Heart right ventricle (tissue), 16 donors: ENCODE measurements at places on chromosomes 2 and 18. TPM values are rescaled to one million over a fixed set of nuclear protein-coding genes. Genes with fewer than 3 reads are reported as not detected.

- no peak for DNase-seq
- no peaks in the 10 kb centered on the region for H3K4me1 ChIP-seq
- no peak overlapping the region for H3K27ac ChIP-seq
- no peaks in the 10 kb centered on the region for H3K36me3 ChIP-seq
- no peak overlapping the region for H3K4me3 ChIP-seq
Observed at GRCh38 chr2:84700006-84700405, 180.9 kb downstream of the TRABD2A start.

GRCh38 chr18:59906203-59906602, 6.4 kb downstream of the PMAIP1 start:
- H3K4me3 ChIP-seq, result no peak overlapping the region
- H3K4me1 ChIP-seq, result no peaks in the 10 kb centered on the region
- no peak for DNase-seq
- H3K27me3 ChIP-seq, result peaks cover 94% of the 10 kb centered on the region

- H3K27me3 ChIP-seq, result no peaks in the 10 kb centered on the region
- no peaks in the 10 kb centered on the region for H3K4me1 ChIP-seq
- H3K27ac ChIP-seq, result no peak overlapping the region
- H3K36me3 ChIP-seq, result no peaks in the 10 kb centered on the region
Observed at GRCh38 chr2:151688719-151689118, 45.6 kb downstream of the NEB start.

GRCh38 chr2:222292149-222293134, 6.4 kb downstream of the PAX3 start:
- H3K36me3 ChIP-seq, result no peaks in the 10 kb centered on the region
- no peak for DNase-seq
- peaks cover 100% of the 10 kb centered on the region for H3K27me3 ChIP-seq
- no peak overlapping the region for H3K27ac ChIP-seq
- peaks cover 28% of the 10 kb centered on the region for H3K4me1 ChIP-seq

DNA sequence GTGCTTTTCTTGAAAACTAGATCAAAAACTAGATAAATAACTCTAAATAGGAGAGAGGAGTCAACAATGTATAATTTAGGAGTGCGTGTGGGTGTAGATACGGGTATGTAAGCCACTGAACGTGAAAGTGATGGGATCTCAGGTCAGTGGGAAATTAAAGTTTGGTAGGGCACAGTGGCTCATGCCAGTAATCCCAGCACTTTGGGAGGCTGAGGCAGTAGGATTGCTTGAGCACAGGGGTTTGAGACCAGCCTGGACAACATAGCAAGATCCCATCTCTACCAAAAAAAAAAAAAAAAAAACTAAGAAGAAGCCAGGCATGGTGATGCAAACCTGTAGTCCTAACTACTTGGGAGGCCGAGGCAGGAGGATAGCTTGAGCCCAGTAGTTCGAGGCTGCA, 247.1 kb downstream of the ANAPC1 start:
- DNase-seq, result no peak
- no peaks in the 10 kb centered on the region for H3K36me3 ChIP-seq
- H3K4me3 ChIP-seq, result no peak overlapping the region
- no peaks in the 10 kb centered on the region for H3K4me1 ChIP-seq
- H3K27me3 ChIP-seq, result no peaks in the 10 kb centered on the region

DNA sequence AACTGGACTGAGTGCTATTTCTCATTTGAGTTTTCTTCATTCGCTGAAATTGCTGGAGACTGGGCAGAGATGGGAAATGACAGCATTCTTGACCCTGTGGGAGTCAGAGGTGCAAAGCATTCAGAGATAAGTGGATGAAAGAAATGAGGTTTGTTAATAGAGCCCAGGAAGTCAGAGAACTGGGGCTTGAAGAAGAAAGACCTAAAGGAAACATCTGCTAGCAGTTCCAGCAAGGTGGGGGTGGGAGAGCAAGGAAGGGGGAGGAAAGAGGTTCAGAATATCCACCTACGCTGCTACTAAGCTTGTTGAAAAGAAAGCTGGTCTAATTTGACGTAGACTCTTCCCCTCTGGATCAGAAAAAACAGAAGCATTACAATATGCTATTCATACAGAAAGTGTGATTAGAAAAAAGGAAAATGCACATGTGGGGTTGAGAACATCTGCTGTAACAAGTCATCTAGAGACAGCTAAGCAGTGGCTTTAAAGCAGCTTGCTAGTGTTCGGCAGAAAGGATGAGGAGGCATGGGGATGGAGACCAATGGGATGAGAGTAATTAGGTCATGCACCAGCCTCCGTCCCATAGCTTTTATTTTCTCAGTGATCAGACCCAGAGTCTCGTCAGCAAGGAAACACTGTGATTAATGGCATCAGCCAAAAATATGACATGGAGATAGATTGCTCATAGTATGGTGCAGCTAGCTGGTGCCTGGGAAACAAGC, 29.7 kb downstream of the NAB1 start:
- H3K27me3 ChIP-seq, result no peaks in the 10 kb centered on the region
- H3K36me3 ChIP-seq, result peaks cover 50% of the 10 kb centered on the region
- no peak overlapping the region for H3K4me3 ChIP-seq
- H3K4me1 ChIP-seq, result peaks cover 87% of the 10 kb centered on the region
- DNase-seq, result no peak
- H3K27ac ChIP-seq, result no peak overlapping the region

CXCR1 gene
- 0.15 TPM for total RNA-seq

NEB gene
- 11.6 TPM for total RNA-seq

DPP10 gene
- not detected for total RNA-seq

AQP12A gene
- total RNA-seq, result not detected

SFTPB gene
- total RNA-seq, result 0.62 TPM
